ENCODE measurements at places on chromosomes 6 and 20. TPM values are rescaled to one million over a fixed set of nuclear protein-coding genes. Genes with fewer than 3 reads are reported as not detected.
A peak's percentile ranks its signal among the peaks of the same experiment; 100 is the strongest.

The TREM2 gene
- total RNA-seq: not detected

DNA sequence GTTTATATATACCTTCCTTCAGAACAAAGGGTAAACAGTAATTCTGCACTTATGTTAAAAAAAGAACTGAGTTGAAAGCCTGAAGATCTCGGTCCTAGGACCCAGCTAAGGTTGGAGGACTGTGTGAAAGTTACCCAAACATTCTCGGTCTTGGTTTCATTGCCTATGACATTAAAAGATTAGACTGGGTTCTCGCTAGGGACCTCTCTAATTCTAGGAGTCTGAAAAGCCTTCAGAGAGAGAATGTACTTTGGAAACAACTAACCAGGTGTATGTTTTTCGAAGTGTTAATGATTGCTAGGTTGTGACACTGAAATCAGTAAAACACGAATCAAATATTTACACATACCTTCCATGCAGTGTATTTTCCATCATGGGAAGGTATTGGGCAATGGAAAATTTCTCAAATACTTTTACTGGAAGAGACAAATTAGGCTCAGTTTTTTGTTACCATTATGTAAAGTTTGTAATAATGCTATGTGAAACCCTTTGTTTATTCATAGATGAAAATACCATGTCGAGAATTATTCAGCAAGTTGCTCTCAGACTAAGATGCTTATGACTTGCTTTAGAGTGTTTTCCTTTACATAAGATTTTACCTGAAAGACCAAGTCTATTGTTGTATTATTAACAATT lies 113.7 kb upstream of the LOC128125822 start:
- no peaks in the 10 kb centered on the region for H3K36me3 ChIP-seq
- H3K4me1 ChIP-seq: no peaks in the 10 kb centered on the region
- no peak overlapping the region for H3K27ac ChIP-seq

- no peak for DNase-seq
- H3K27me3 ChIP-seq: peaks cover 32% of the 10 kb centered on the region
- peaks cover 11% of the 10 kb centered on the region for H3K36me3 ChIP-seq
- peaks cover 2% of the 10 kb centered on the region for H3K4me1 ChIP-seq
- H3K4me3 ChIP-seq: no peak overlapping the region
Observed at GRCh38 chr6:1620504-1621069, 10.9 kb downstream of the FOXC1 start.

- H3K4me1 ChIP-seq: no peaks in the 10 kb centered on the region
- peaks cover 3% of the 10 kb centered on the region for H3K36me3 ChIP-seq
- H3K27me3 ChIP-seq: no peaks in the 10 kb centered on the region
- H3K4me3 ChIP-seq: no peak overlapping the region
Observed at GRCh38 chr6:130853555-130854183, 26.5 kb downstream of the SMLR1 start.

GRCh38 chr20:14531786-14532185 lies 194.4 kb upstream of the FLRT3 start:
- no peak overlapping the region for H3K4me3 ChIP-seq
- DNase-seq: no peak
- no peaks in the 10 kb centered on the region for H3K27me3 ChIP-seq

The ADGRF1 gene
- total RNA-seq: not detected

The TENT5A gene
- 2.7 TPM for total RNA-seq

- peaks cover 9% of the 10 kb centered on the region for H3K27me3 ChIP-seq
- peaks cover 11% of the 10 kb centered on the region for H3K4me1 ChIP-seq
- H3K4me3 ChIP-seq: peak overlapping the region; percentile 46
- H3K36me3 ChIP-seq: no peaks in the 10 kb centered on the region
- no peak overlapping the region for H3K27ac ChIP-seq
Observed at GRCh38 chr6:36717231-36717825, 19.7 kb downstream of the RAB44 start.

The RAET1E gene
- total RNA-seq: not detected

The HCRTR2 gene
- not detected for total RNA-seq

The HSPA1A gene
- total RNA-seq: 54.3 TPM

- no peak overlapping the region for H3K27ac ChIP-seq
- H3K27me3 ChIP-seq: peaks cover 3% of the 10 kb centered on the region
- H3K36me3 ChIP-seq: peaks cover 5% of the 10 kb centered on the region
- H3K4me3 ChIP-seq: no peak overlapping the region
- no peak for DNase-seq
Observed at GRCh38 chr20:4671015-4671414, 50.7 kb upstream of the PRND start.

- no peak overlapping the region for H3K27ac ChIP-seq
- H3K4me1 ChIP-seq: peaks cover 3% of the 10 kb centered on the region
- peaks cover 5% of the 10 kb centered on the region for H3K36me3 ChIP-seq
- no peak for DNase-seq
Observed at GRCh38 chr20:49908258-49908565, 7.1 kb downstream of the SPATA2 start.

The ABHD16B gene
- not detected for total RNA-seq

GRCh38 chr6:42766163-42766670 lies 15.6 kb upstream of the BICRAL start:
- H3K27me3 ChIP-seq: peaks cover 3% of the 10 kb centered on the region
- no peak overlapping the region for H3K4me3 ChIP-seq
- H3K4me1 ChIP-seq: peaks cover 13% of the 10 kb centered on the region
- H3K27ac ChIP-seq: no peak overlapping the region

- H3K36me3 ChIP-seq: no peaks in the 10 kb centered on the region
- no peak overlapping the region for H3K27ac ChIP-seq
- DNase-seq: no peak
- no peaks in the 10 kb centered on the region for H3K4me1 ChIP-seq
Observed at GRCh38 chr6:30041821-30042220, 19.2 kb upstream of the POLR1H start.

DNA sequence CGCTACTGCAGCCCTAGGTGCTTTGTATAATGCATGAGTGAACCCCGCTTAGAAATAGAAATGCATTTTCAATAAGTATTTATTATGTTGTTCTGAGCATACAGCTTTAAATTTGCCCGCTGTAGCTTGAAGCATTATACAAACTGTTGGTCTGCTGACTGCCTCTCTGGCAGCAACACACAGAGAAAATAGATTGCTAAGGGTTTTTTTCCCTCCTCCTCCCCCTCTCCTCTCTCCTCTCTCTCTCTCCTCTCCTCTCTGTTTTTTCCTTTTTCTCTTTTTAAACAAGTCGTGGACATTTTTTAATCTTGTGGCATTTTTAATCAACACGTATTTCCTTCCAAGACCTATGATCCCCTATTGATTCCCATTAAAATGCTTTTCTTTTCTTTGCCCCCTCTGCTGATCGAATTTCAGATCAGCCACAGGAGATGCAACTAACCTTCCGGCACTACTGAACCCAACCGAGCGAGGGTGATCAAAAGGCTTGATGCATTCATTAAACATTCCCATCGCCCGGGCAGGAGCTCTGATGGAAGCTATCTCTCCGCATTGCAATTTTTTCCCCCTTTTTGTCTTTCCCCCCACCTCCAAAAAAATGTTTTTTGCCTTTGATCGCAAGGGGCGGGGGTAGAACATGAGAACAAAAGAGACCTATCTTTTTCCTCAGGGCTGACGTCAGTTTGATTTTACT lies 90.7 kb upstream of the ARID1B start:
- H3K4me3 ChIP-seq: peak overlapping the region; percentile 94
- DNase-seq: peak; percentile 44
- H3K4me1 ChIP-seq: peaks cover 30% of the 10 kb centered on the region
- no peaks in the 10 kb centered on the region for H3K36me3 ChIP-seq
- peak overlapping the region; percentile 99 for H3K27ac ChIP-seq
- peaks cover 13% of the 10 kb centered on the region for H3K27me3 ChIP-seq

The HMGCLL1 gene
- 6.3 TPM for total RNA-seq

- no peak overlapping the region for H3K4me3 ChIP-seq
- peaks cover 5% of the 10 kb centered on the region for H3K27me3 ChIP-seq
- H3K27ac ChIP-seq: no peak overlapping the region
- H3K4me1 ChIP-seq: peaks cover 1% of the 10 kb centered on the region
- peaks cover 20% of the 10 kb centered on the region for H3K36me3 ChIP-seq
- DNase-seq: no peak
Observed at GRCh38 chr20:59625214-59625922, 21.0 kb downstream of the PHACTR3 start.

The RPS10 gene
- total RNA-seq: 643 TPM

The DACT2 gene
- 0.22 TPM for total RNA-seq

DNA sequence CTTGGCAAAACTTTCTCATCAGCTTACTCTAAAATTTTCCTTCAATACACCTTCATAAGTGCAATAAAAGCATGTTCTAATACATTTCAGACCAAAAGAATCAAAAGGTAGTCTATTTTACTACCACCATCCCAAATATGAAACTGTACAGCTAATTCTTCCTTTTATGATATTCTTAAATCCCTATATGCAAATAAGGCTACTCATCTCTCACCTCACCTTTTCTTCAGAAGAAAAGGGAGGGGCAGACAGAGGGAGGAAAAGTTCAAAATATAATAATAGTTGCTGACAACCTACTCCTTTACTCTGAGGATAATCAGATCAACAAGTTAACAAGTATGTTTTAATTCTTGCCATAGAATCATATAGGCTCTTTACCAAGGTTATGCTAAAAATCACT lies 7.4 kb downstream of the C6orf120 start:
- no peaks in the 10 kb centered on the region for H3K4me1 ChIP-seq
- H3K27me3 ChIP-seq: no peaks in the 10 kb centered on the region
- no peak overlapping the region for H3K27ac ChIP-seq
- DNase-seq: no peak
- H3K4me3 ChIP-seq: no peak overlapping the region
- no peaks in the 10 kb centered on the region for H3K36me3 ChIP-seq

The SYNDIG1 gene
- total RNA-seq: 10.4 TPM

DNA sequence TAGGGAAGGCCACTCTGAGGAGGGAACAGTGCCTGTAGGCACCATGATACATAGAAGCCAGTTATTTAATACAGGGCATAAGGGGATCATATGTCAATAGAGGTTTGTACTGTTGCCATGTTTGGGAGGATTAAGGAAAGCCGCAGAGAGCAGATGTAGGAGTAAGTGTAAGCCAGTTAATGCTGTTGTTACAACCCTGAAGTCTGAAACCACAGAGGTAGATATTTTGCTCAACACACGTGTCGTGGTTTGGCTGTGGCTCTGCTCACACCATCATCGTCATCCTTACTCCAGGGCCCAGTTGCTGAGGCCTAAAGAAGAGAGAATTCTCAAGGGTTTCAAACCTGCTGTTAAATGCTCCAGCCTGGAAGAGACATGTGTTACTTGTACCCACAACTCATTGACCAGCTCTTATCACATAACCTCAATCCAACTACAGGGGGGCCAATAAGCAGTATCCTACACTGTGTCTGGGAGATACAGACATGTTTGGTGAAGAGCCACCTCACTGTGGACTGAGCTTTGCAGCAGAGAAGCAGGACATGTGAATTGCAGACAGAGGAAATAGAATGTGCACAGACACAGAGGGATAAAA lies 31.0 kb upstream of the PSMF1 start:
- peak overlapping the region; percentile 15 for H3K27ac ChIP-seq
- H3K4me1 ChIP-seq: peaks cover 17% of the 10 kb centered on the region
- peaks cover 3% of the 10 kb centered on the region for H3K27me3 ChIP-seq
- no peak for DNase-seq

The CLPSL1 gene
- not detected for total RNA-seq

- peaks cover 4% of the 10 kb centered on the region for H3K36me3 ChIP-seq
- H3K4me1 ChIP-seq: peaks cover 2% of the 10 kb centered on the region
- H3K27me3 ChIP-seq: no peaks in the 10 kb centered on the region
- no peak for DNase-seq
- no peak overlapping the region for H3K27ac ChIP-seq
Observed at GRCh38 chr6:3887150-3887700, 38.1 kb downstream of the FAM50B start.

GRCh38 chr6:16969699-16970655 lies 131.9 kb upstream of the STMND1 start:
- no peak overlapping the region for H3K4me3 ChIP-seq
- no peak overlapping the region for H3K27ac ChIP-seq
